ENCODE measurements at places on chromosomes 16 and 17. TPM values are rescaled to one million over a fixed set of nuclear protein-coding genes. Genes with fewer than 3 reads are reported as not detected.
A peak's percentile ranks its signal among the peaks of the same experiment; 100 is the strongest.

The KCNH4 gene
- not detected for total RNA-seq

The SLC38A8 gene
- not detected for total RNA-seq

The PRSS36 gene
- total RNA-seq, result 1.3 TPM

The LGALS3BP gene
- total RNA-seq, result 116 TPM

The TMEM98 gene
- total RNA-seq, result 22.4 TPM

The PNMT gene
- not detected for total RNA-seq

The ASPHD1 gene
- 2.4 TPM for total RNA-seq

The KRTAP3-1 gene
- total RNA-seq, result not detected

The EVI2A gene
- total RNA-seq, result not detected

The PMP22 gene
- total RNA-seq, result 2.6 TPM

The DLX4 gene
- not detected for total RNA-seq

The CRYBA1 gene
- not detected for total RNA-seq

The IL32 gene
- 0.53 TPM for total RNA-seq

The ZNF48 gene
- total RNA-seq, result 11.4 TPM

The OTOP2 gene
- total RNA-seq, result under 0.01 TPM

The GGT6 gene
- total RNA-seq, result 6.6 TPM

- DNase-seq, result no peak
Observed at GRCh38 chr17:67576471-67577115, 141.1 kb upstream of the NOL11 start.

- no peak for DNase-seq
Observed at GRCh38 chr17:44955674-44956425, 8.3 kb upstream of the KIF18B start.

GRCh38 chr17:7254511-7254910, 2.5 kb downstream of the ELP5 start:
- no peak for DNase-seq

DNA sequence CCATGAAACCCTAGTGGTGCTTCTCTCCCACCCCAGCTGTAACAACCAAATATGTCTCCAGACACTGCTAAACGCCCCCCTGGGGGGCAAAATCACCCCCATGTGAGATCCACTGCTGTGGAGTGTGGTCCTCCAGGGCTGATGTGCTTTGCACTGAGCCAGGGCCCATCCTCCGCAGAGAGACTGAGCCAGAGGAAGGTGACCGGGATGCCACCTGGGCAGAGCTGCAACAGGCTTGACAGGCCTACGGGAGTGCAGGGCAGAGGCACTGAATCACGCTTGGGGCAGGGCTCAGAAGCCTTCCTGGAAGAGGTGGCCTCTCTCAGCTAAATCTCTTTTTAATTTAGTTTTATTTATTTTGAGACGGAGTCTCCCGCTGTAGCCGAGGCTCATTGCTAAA, 4.4 kb downstream of the GJD3 start:
- DNase-seq, result no peak

GRCh38 chr17:16449121-16449570, 33.8 kb downstream of the TRPV2 start:
- DNase-seq, result peak; percentile 43

GRCh38 chr17:19270704-19271611, 33.8 kb downstream of the EPN2 start:
- DNase-seq, result no peak

- DNase-seq, result no peak
Observed at GRCh38 chr16:84567286-84567962, 50.5 kb downstream of the COTL1 start.

- DNase-seq, result peak; percentile 35
Observed at GRCh38 chr16:31458073-31458843, 1.0 kb upstream of the ARMC5 start.

- DNase-seq, result no peak
Observed at GRCh38 chr16:4505356-4506147, 29.4 kb downstream of the HMOX2 start.

DNA sequence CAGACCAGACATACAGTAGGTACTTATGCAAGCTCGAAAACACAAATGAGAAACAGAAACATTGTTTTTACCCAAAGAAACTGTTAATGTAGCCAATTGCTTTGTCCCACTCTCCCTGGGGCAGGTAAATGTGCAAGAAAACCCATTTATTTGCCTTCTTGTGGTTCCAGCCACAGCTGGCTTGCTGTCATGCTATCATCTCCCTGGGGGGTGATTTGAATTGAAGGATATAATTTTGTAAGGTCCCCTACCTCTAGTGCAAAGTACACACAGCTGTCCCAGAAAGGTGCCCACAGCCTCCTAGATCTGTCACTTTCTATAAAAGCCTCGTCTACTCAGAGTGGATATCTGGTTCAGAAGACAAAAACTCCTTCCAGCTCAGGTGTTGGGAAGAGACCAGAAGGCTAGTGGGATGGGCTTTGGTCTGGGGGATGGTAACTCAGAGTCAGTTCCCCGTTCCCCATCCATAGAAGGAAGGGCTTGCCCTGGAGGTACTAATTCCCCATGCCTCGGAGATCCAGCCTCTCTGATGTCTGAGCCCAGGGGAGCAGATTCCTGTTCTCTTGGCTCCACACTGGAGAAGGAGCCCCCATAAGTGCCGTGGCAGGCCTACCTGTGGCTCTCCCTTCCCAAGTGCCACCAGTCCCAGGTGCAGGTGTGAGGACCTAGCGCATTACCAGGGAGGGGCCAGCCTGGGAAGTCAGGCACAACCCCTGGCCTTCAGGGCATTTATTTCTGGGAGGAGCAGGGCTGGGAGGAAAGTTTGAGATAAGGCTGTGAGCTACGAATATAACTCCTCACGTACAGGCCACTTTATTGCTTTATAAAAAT, 2.4 kb upstream of the PRR15L start:
- no peak for DNase-seq

GRCh38 chr17:15777717-15778116, 45.6 kb downstream of the TBC1D26 start:
- no peak for DNase-seq

- no peak for DNase-seq
Observed at GRCh38 chr16:2710711-2711231, 9.3 kb downstream of the PRSS27 start.

DNA sequence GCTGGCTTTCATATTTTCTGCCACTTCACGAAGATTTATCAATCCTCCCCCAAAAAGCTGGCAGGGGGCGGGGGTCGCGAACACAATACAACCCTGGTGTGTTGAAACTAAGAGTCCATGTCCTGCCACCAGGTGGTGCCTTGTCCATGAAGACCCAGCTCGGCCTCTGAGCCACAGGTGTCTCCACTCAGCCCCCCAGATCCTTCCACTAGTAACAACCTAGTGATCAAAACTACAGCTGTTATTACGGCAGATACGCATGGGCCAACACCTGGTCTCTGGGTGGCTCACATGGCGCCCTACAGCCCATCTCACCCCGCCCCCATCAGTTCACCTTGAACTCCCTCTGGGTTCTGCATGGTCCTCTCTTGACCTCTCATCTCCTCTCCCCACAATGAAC, 27.7 kb downstream of the USP7 start:
- no peak for DNase-seq

DNA sequence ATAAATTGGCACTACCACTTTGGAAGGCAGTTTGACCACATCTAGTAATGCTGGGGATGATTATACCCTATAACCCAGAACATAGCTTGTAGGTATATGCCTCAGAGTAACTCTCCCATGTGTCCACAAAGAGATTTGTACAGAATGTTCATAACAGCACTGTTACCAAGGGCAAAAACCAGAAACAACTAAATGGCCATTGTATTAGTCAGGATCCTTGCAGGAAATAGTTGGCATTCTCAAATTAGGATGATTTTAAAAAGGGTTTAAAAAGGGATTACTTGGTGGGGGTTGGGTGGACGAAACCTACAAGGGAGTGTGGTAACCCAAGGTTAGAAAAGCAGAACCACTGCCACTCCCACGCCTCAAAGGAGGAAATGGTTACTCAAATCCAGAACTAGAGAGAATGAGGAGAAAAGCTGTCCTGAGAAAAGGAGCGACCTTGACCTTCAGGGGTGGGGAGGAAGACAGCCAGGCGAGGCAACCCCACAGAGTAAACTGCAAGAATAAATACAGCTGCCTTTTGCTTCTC, 2.1 kb downstream of the CPPED1 start:
- no peak for DNase-seq

DNA sequence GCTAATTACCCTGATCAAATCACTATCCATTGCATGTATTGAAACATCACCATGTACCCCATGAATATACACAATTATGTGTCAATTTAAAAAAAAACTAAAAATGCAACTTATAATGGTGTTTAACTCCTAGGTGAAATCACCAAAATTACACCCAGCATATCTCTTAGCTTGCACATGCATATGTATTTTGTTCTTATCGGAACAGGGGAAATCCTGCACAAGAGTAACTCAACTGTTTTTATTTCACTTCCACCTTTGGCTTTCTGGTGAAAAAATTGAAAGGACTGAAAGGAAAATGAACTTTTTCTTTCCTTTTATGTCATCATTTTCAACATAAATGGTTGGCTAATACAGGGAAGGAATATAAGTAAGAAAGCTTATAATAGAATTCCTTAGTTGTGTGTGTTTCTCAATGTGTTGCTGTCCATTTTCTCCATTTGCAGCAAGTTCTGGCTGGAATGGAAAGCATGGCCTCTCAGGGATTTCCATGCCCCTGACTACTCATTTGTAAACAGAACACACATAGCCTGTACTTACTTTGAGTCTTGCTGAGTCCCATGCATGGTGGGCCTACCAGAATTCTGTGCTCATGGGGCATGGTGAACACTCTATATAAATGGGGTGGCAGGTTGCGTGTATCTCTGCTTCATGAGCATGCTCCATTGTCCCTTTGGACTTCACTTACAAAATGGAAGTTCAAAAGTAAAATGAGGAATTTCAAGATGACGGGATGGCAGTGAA, 462.0 kb downstream of the HS3ST3B1 start:
- no peak for DNase-seq

GRCh38 chr16:35744726-35745125, 2285.3 kb downstream of the TP53TG3F start:
- peak; percentile 12 for DNase-seq

DNA sequence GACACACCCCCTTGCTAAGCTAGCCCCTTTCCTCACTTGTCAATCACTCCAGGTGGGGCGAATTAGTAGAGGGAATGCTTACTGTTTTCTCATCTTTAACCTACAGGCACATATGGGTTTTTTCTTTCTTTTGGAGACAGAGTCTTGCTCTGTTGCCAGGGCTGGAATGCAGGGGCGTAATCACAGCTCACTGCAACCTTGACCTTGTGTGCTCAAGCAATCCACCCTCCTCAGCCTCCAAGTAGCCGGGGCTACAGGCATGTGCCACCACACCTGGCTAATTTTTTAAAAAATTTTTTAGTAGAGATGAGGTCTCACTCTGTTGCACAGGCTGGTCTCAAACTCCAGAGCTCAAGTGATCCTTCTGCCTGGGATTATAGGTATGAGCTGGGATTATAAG, 38.7 kb upstream of the RHBDL3 start:
- no peak for DNase-seq

DNA sequence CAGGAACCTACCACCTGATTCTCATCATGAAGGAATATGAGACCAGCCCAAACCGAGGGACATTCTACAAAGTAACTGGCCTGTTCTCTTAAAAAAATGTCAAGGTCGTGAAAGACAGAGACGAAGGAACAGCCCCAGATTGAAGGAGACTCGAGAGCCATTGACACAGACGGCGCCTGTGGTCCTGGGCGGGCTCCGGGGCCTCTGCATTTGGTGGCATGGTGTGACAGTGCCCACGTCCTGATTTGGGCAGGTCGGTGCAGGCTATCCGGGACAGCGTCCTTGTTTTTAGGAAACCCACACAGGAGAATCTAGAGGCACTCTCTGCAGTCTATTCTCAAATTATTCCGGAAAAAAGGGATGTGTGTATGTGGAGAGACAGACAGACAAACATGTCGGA, 64.1 kb downstream of the ADCY9 start:
- DNase-seq, result no peak

DNA sequence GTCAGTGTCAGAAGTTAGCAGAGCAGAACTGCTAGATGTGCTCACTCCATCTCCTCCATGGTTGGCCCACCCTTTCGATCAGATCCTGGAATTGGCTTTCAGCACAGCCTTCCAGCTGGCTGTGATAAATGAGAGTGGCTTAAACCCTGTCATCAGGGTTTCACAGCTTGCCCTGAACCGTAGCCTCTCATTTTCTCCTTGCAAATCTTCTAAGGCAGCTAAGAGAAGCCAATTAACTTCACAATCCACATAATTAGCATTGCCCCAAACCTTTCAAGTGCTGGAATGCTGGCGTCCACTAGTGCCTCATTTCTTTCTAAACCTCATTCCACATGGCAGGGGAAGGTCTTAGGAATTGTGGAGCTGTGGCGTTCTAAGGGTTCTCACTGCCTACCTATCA, 21.7 kb downstream of the MILR1 start:
- DNase-seq, result no peak

GRCh38 chr16:27098366-27099049, 31.8 kb downstream of the C16orf82 start:
- DNase-seq, result no peak

- no peak for DNase-seq
Observed at GRCh38 chr16:75062976-75063346, 53.6 kb downstream of the LDHD start.

DNA sequence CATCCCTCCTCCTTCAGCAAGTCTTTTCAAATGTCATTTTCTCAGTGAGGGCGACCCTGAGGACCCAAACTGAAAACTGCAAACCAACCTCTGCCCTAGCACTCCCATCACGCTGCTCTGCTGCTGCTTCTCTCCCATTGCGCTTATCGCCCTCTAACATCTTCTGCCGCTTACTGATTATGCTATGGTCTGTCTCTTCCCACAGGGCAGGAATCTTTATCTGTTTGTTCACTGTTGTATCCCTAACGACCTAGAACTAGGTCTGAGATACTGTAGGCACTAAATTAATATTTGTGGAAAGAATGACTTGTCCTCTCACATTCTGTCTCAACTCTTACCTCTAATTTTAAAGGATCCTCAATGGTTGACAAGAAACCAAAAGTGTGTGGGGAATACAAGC, 12.5 kb downstream of the ZSCAN32 start:
- no peak for DNase-seq

- DNase-seq, result peak; percentile 49
Observed at GRCh38 chr17:8894673-8895578, 27.5 kb upstream of the PIK3R6 start.

DNA sequence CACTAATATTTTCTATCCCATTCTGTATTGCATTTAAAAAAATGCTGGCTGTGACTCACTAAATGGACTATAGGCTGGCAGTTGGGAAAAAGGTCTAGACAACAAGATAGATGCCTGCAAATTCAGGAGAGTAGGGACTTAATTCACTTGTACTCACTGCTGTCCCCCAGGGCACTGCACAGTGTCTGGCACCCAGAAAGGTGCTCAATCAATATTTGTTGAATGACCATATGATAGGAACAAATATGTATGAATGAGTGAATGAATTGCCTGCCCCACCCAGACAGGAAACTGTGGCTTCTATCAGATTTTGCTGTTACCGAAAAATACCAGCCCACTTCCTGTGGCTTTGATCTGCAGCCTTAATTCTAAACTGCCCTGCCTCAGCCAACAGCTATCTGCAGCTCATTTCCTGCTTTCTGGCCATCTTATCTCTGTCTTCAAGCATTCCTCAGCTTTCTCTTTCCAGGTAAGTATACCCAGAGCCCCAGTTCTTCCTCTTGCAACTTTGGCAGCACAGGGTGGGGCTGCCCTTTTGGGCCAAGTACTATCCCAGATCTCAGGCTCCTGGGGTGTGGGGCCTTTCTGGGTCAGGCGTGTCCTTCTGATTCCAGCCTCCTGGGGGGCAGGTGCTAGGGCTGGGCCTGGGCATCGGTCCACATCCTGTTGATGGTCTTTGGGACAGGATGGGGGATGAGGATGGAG, 15.3 kb upstream of the TNS4 start:
- peak; percentile 74 for DNase-seq
